Stimulated activated CD4-positive, alpha-beta T cell treated with anti-CD3 and anti-CD28 coated beads, Interleukin-1b, Interleukin-23, amount 100 ng/mL, for 1 hour (primary cell): ENCODE measurements at places on chromosomes 7 and 10.

DNA sequence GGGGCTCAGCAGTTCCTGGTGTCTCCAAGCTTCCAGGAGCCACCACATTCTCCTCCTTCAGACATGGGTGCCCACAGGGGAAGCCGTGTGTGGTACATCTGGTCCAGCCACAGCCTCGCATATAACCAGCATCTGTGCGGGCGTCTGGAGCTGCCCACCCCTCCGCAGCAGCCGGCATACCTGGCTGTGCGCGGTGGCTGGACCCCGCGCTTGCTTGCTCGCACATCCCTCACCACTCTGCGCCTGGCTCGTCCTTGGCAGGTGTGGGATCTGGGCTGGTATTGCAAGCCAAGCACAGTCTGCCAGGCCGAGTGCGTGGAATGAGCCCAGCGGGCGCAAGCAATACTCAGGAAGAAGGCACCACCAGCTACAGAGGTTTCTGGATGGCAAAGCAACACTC, 117.7 kb upstream of the MBL2 start:
- no peak for DNase-seq

- no peak for DNase-seq
These were observed 1.6 kb downstream of the HOXA6 start for GRCh38 chr7:27145914-27146412.

- DNase-seq: no peak
These were observed 962.5 kb downstream of the CNTNAP2 start for GRCh38 chr7:147079083-147079482.

DNA sequence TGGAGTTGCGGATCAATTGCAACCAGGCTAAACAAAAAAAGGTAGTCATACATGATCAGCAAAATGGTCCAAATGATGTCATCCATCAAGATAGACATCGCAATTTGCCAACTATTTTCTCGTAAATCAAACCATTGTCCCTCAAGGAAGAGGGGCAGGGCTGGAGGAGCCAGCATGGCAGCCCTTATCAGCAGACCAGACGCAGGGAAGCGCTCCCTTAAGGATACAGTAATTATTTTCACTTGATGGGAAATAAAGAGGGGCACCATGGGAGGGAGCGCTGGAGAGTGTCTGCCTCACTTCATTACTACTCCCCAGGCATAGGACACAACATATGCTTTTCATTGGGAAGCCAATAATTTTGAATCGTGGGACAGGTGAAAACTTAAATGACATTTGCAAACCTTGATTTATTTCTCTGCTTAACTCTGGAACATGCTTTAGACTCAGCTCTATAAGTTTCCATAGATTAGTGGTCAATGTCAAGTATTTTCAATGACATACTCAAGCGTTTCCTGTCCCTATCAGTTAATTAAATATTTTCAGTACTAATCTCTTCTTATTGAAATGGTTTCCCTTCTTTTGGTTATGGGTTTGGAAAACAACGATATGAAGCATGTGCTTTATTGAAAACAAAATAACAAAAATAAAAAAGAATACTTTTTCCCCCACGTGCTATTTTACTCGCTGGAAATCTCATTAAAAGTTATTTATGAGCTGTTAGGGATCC, 202.4 kb upstream of the HABP2 start:
- no peak for DNase-seq

- DNase-seq: peak; percentile 75
These were observed at the start of gene NDUFB8 for GRCh38 chr10:100529475-100530298. TSS of gene NDUFB8 (minus strand) at chr10:100529871. CDS start at chr10:100529851, 20 bp downstream.

- no peak for DNase-seq
These were observed 200.1 kb downstream of the ACTR3B start for GRCh38 chr7:152959610-152960009.

DNA sequence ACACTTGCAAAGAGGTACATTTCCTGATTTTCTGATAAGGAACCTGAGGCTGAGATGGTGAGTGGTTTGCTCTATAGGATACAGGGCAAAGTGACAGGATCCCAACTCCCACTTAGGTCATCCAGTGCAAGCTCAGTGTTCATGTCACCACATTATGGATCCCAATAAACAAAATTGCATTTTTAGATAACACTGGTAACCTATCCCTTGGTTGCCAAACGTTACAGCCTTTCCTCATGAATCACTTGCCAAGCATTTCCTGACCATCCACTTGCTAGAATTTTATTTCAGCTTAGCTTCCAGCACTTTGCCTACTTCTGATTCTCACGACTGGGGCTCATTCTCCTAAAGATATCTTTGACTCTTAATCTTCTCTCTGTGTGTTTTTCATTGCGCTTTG, 131.4 kb upstream of the ODAD2 start:
- DNase-seq: no peak

DNA sequence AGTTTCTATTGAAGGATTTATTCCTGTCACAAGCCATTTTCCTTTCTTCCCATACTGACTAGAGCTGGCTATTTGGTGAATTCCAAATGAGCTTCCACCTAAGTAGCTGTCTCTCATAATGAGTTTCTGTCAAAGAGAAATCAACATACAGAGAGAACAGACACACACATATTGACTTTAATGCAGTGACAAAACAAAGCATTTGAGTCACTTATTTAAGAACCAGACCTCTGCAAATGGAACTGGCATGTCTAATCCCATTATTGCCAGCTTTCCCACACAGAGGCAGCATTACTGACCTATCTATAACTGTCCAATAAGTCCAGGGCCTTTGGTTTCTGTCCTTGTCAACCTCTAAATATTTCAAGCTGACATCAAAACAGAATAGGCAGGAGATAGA, 179.3 kb upstream of the CSTF2T start:
- no peak for DNase-seq

DNA sequence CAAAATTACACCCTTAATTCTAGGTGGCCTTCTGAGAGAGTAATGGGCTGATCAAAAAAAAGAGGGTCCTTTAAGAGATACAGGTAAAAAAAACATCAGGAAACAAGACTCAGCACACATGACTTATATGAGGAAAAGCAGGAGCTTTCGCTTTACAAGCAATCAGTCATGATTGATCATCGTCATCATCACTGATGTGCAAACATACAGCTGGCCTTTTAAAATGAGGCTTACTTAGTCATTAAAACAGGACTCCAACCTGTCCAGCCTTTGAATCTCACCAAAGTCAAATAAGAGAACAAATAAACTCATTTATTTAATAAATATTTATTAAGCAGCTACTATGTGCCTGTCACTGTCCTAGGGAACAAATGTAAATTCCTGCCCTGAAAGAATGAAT, 255.3 kb downstream of the SKAP2 start:
- no peak for DNase-seq

DNA sequence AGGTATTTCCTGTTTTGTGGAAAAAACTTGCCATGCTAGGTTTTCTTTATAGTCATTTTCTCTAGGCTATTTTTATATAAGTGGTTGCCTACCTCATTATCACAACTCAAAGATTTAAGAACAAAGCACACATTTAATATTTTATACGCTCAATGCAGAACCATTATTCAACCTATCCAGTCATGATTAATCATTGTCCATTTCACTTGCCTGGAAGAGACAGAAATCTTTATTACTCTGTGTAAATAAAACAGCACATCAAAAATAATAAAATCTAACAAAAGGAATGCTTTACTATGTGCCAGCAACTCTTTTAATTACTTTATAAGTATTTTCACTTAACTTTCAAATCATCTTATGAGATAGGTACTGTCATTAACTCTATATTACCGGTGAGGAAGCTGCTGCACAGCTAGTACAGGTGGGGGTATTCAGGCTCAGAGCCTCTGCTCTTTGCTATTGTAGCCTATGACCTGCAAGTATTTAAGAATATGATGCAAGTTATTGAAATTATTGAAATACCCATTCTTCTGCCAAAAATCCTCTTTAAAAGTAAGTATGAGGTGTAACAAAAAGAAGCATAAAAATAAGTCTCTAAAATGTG, 16.4 kb upstream of the TAS2R16 start:
- DNase-seq: no peak
